GM23248 (cell line): ENCODE measurements at places on chromosomes 7 and 10. TPM values are rescaled to one million over a fixed set of nuclear protein-coding genes. Genes with fewer than 3 reads are reported as not detected.

TMEM176B gene
- not detected in 2 replicates for polyA plus RNA-seq

ZNF239 gene
- 5.7 and 6.8 TPM in 2 replicates for polyA plus RNA-seq

DNA sequence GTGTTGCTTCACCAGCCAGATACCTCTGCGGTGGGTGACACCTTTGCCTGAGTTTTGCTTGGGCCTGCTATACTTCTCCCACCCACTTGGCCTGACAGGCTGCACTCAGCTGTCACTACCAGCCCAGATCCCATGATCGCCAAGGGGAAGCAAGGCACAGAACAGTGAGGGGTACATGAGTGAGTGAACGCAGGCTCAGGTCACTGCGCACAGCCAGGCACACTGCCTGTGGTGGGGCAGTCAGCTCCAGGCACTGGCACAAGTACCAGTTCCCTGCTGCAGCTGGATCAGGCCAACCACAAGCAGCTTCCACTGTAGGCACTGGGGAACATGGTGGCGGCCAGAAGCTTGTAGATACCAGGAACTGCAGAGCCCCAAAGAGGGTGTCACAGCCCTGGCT lies 441.9 kb upstream of the GRM3 start:
- DNase-seq = no peak

FBXO24 gene
- 0.11 and 0.38 TPM in 2 replicates for polyA plus RNA-seq

DNA sequence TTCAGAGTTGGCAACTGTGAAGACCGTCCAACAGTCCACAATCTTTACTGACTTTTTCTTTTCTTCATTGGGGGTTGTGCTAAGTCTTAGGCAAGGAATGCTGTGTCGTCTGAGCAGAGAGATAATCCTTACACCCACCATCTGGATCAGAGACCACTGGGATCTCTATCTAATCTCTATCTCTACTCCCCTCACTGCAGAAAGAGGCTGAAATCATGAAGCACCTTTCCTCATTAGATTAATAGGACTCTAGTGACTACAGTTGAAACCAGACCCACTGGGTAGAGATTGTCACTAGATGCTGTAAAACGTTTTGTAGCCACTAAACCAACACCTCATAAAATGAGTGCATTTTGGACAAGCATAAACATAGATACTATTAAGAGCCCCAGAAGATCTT lies 387.4 kb upstream of the CELF2 start:
- DNase-seq = no peak

GRCh38 chr7:149070372-149071125 lies 20.0 kb downstream of the ZNF786 start:
- no peak for DNase-seq

- DNase-seq = no peak
Measured at GRCh38 chr10:118768041-118768919, 13.5 kb upstream of the CACUL1 start.

DNA sequence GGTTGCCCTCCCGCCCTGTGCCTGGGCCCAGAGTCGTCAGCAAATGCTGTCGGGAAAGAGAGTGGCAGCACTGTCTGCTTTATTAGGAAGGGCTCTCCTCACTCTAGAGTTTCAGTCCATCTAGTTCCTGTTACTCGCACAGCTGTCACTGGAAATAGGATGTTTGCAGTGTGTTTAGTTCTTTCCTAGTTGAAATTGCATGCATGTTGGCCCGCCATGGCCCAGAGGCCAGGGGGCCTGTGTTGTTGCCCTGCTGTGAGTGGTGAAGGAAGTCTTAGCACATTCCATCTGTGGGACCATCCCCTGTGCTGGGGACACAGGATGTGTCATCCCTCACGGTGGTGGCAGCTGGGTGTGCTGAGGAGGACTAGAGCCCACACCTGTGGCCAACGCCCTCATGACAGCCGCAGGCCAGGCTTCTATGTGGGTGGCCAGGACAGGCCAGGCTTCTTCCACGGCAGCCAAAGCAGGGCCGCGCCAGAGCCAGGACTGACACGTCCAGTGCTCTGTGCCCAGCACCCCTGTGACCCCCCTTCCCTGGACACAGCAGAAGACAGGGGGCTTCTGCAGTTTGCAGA lies 45.4 kb downstream of the ZNF467 start:
- no peak for DNase-seq

- DNase-seq = no peak
Measured at GRCh38 chr10:85927952-85928665, 438.5 kb downstream of the GRID1 start.

DNA sequence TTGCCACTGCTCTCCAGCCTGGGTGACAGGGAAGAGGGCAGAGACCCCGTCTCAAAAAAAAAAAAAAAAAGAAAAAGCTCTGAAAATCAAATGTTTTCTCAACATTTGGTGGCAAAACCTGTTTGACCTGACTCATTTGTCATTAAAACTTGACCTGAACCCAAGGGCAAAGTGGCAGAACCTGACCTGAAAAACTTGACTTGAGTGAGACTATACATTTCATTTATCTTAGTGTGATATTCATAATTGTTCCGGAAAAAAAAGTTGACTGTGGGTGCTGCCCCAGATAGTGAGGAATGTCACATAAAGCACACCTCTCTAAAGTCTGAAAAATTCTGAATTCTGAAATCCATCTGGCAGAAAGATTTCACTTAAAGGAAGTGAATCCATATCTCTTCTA lies 2.3 kb upstream of the TAX1BP1 start:
- DNase-seq = no peak

PHTF2 gene
- polyA plus RNA-seq = 22.0 and 23.6 TPM in 2 replicates

GRCh38 chr7:57415326-57415725 lies 34.7 kb upstream of the ZNF716 start:
- no peak for DNase-seq

PDK4 gene
- polyA plus RNA-seq = 1.2 and 1.4 TPM in 2 replicates

GRCh38 chr7:131625817-131626372 lies 69.5 kb upstream of the PODXL start:
- peak; percentile 98 for DNase-seq

- DNase-seq = no peak
Measured at GRCh38 chr7:129774359-129774758, 162.8 kb downstream of the NRF1 start.

DNA sequence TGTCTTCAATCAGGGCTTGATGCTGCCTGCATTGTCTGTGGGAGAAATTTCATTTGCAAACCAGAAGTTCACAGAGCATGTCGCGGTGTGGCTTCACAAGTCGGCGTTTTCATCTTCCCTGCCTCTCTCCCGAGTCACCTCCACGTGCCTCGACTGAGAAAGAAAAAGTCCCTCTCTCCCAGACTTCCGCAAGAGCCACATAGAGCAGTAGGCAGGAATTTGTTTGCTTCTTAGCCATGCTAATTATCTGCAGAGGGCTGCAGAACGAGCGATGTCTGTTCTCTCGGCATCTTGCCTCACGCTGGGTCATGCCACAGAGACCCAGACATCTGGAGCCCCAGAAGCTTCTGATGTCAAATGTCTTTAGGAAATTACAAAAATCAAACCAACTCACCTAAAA lies 272.2 kb downstream of the TCF7L2 start:
- DNase-seq = peak; percentile 41

- DNase-seq = no peak
Measured at GRCh38 chr7:110257673-110258072, 833.3 kb upstream of the LRRN3 start.

DNA sequence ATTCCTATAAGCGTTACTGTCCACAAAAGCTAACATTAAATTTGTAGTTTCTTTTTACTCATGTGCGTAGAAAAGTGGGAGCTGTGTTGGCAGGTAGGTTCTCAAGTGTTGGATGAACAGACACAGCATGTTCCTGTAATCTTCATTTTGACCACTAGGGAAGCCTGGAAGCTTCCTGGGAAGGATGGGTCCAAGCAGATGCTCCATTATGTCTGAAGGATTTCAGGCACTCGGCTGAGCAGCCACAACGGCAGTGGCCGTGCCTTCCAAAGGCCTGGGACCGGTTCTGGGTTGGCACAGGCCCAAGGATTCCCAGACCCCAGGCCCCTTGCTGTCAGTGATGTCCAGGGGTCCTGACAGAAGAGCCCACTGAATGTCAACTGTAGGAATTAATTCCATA lies 386.3 kb downstream of the TNS3 start:
- DNase-seq = no peak

DNA sequence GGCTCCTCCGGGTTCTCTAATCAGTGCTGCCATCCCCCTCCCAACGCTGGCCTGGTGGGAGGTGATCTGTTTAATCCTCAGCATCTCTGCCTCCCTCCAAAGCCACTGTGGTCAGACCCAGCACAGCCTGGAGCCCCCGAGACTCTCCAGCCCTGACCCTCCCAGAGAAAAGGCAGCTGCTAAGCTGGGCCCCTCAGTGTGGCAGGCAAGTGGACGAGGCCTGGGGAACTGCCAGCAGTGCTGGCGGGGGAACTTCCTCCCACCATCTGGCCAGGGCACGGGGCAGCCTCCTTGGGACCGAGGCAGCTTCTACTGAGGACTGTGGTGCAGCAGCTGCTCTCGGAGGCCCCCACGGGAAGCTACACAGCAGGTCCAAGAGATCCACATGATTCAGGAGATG lies 51.1 kb downstream of the DPYSL4 start:
- DNase-seq = no peak

- DNase-seq = no peak
Measured at GRCh38 chr7:116515584-116515983, 9.3 kb upstream of the CAV1 start.

ZNF655 gene
- 36.5 and 37.2 TPM in 2 replicates for polyA plus RNA-seq

DNA sequence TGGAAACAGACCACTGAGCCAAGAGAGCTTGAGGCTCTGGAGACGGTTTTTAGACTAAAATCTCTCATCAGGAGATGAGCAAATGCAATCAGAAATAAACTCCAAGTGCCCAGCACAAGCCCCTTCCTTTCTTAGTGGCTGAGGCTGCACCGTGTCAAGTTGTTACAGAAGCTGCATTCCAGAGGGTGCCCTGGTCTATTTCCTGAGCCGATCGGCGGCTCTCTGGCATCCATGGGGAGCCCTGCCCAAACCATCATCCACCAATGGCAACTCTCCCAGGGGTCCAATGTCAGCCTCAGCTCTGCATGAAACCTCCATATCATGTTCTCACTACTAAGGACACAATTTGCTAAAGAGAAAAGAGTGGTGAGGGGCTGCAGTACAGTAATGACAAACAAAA lies 89.6 kb downstream of the SVIL start:
- DNase-seq = no peak

- DNase-seq = no peak
Measured at GRCh38 chr7:128000048-128000447, 31.2 kb downstream of the LRRC4 start.

GRCh38 chr10:115093776-115094408 lies 727 bp downstream of the ATRNL1 start:
- DNase-seq = peak; percentile 2

STAM gene
- polyA plus RNA-seq = 29.2 and 30.8 TPM in 2 replicates

AS3MT gene
- 0.49 and 1.2 TPM in 2 replicates for polyA plus RNA-seq

DNA sequence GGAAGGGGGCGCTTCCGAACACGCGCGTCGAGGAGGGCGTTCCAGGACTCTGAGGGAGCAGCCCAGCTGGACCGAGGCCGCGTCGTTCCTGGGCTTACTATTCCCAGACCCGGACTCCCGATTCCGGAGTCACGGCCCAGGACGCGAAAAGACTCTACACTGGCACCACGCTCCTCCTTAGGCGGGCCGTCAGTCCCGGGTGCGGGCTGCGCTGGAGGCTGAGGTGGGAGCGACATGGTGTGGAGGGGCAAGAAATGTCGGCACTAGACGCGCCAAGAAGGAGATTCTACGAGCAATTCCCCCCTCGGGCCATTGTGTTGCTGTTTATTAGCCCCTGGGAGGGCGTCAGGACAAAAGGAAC lies 584 bp upstream of the RUNDC3B start:
- DNase-seq = peak; percentile 46

DNA sequence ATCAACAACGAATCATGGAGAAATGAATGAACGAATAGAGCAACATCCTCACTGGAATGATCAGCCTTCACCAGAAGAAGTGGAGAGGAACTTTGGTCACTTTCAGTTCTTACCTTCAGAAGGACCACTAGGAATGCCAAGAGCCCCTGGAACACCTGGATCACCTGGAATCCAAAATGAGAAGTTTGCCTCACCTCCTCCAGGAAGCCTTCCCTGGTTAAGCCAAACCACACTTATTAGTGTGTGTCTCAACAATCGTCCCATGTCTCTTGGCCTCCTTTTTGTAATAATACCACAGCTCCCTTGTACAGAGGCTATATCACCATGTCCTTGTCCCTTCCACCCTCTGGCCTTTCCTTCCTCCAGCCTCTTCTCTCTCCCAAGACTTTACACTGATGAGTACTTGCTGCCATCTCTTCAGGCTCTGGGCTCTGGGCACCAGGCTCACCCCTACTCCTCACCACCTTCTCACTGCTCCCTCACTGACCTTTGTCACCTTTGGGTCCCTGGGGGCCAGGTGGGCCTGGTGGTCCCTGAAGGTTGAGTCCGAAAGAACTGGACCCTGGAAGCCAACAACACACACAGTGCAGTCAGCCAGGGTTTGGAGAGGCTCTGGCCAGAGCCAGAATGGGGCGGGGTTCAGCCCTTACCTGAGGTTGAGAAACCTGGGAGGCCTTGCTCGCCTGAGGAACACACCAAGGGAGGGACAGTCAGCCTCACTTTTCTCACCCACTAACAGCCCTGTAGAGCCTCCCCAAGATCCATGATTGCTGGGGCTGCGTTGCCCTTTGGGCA lies 46.5 kb downstream of the COL17A1 start:
- DNase-seq = no peak

GRCh38 chr10:26318672-26319071 lies 102.1 kb downstream of the GAD2 start:
- DNase-seq = no peak

GRCh38 chr7:16431646-16432424 lies 10.5 kb upstream of the CRPPA start:
- DNase-seq = peak; percentile 43

- no peak for DNase-seq
Measured at GRCh38 chr10:34769899-34770298, 45.2 kb downstream of the PARD3 start.

- DNase-seq = peak; percentile 37
Measured at GRCh38 chr7:158109364-158110033, 478.1 kb downstream of the PTPRN2 start.

DNA sequence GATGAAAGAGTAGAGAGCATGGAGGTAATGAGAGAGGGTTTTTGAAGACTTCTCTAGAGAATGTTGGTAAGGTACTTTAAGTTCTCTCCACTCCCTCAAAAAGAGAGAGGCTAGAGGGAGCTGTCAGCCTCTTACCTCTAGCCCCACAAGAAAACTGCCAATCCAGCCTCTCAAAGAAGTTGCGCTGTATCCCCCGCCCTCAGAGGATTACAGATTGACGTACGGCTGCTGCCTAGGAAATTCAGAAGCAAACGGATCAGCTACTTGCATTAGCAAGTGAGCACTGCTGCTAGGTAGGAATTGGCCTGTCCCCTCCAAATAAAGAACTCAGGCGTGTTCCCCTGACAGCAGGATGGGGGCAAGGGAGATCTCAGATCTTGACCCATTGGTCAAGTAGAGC lies 34.2 kb downstream of the TYW1B start:
- no peak for DNase-seq

FAM13C gene
- 0.56 and 0.80 TPM in 2 replicates for polyA plus RNA-seq

DNA sequence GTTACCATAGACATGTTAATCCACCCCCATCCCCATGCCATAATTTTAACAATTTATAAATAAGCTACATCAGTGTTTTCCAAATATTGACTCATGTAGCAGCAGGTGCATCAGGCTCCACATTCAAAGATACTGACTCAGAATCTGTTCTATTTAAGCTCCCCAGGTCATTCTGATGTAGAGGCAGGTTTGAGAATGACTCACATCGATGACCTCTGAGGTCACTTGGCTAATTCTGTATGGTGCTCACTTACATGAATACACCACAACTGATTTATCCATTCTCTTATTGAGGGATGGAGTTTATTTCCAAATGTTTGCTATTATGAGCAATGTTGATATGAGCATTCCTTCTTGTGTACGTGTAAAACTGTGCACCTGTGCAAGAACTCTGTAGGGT lies 1159.0 kb downstream of the TYW1 start:
- DNase-seq = no peak
